ENCODE measurements at places on chromosomes 1 and 21.

DNA sequence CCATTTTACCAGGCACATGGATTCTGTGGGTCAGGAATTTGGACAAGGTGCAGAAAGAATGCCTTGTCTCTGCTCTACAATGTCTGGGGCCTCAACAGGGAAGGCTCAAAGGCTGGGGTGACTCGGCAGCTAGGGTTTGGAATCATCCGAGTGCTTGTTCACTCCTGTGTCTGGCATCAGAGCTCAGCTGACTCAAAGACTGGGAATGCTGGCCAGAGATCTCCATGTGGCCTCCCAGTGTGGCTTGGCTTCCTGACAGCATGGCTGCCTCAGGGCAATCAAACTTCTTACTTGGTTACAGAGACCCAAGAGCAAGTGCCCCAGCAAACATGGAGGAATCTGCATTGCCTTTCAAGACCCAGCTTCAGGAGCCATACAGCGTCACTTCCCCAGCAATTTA, 110.5 kb downstream of the TOMM20 start:
- no peak for DNase-seq

DNA sequence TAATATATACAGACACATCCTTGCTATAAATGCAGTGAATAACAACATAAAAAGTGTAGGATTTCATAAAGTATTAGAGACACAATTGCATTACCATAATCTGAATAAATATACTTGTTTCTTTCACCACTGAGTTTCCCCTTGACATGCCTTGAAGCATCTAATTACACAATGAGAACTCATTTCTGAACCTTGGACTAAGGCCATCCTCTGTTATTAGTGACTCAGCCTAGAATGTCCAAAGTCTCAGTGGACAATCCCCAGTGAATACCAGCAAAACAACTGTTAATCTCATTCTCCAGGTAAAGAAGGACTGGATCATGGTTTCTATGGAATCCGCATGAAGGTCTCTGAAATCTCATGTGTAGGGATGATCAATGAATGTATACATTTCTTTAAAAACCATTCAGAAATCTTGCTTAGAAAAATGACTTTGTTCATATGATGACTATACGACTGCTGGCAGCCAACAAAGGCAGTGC, at the start of gene OR2L5:
TSS of gene OR2L5 (plus strand) at position 432 of the 482 bp plus-strand sequence. CDS start 8,288 bp downstream, outside the sequence.
- DNase-seq = no peak

GRCh38 chr1:67193704-67194103, 27.4 kb downstream of the IL23R start:
- no peak for DNase-seq

- no peak for DNase-seq
Observed at GRCh38 chr1:63756839-63757238, 17.0 kb upstream of the ROR1 start.

DNA sequence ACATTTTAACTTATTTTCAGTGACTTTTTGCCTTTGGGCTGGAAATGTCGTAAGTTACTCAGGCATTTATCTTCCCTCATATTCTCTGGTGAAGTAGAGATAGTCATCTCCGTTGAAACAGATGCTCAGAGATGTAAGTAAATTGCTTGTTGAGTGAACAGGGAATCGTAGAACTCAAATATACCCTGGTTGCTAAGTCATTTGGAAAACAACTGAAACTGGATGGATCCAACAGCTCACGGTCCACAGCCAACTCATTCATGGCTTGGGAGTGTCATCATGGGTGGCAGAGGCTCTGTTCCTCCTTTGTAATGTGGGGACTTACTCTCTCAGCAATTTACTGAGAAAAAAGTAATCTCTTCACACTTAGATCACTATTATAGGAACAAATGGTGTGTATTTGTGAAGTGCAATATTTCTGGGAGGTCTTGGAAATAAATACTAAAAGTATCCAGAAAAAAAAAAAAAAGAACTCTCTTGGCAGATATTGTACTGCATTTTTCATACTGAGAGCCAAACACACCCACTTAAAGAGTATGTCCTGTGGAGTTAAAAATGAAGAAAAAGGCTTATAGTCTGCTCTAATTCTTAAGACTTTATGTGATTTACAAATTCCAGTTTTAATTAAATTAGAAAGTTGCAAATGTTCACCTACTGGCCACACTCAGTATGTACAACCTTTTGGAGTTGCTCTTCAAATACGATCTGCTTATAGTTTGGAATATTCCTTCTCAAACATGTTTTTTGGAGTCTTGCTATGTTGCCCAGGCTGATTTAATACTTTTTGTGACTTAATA, 107.4 kb downstream of the LEPR start:
- no peak for DNase-seq
